Bronchial epithelial cell (primary cell): ENCODE measurements at places on chromosomes 6 and 20. TPM values are rescaled to one million over a fixed set of nuclear protein-coding genes. Genes with fewer than 3 reads are reported as not detected.

GZF1 gene
- 16.6 and 28.0 TPM in 2 replicates for total RNA-seq

MYMX gene
- total RNA-seq: not detected in 2 replicates

TRIM40 gene
- not detected in 2 replicates for total RNA-seq

RIMS1 gene
- under 0.01 and 0.26 TPM in 2 replicates for total RNA-seq

SLC24A3 gene
- total RNA-seq: under 0.01 and 0.26 TPM in 2 replicates

FRK gene
- total RNA-seq: 1.3 and 3.1 TPM in 2 replicates

CEP250 gene
- 15.0 and 21.9 TPM in 2 replicates for total RNA-seq

WFDC10B gene
- not detected in 2 replicates for total RNA-seq

RWDD2A gene
- 1.8 and 2.9 TPM in 2 replicates for total RNA-seq

RAET1E gene
- total RNA-seq: 19.0 and 35.1 TPM in 2 replicates

LTB gene
- not detected in 2 replicates for total RNA-seq

SRSF3 gene
- 200 and 206 TPM in 2 replicates for total RNA-seq

CAPN11 gene
- total RNA-seq: not detected in 2 replicates

CENPW gene
- total RNA-seq: 1.1 and 4.0 TPM in 2 replicates

CRYBG1 gene
- total RNA-seq: 45.0 and 73.2 TPM in 2 replicates

APCDD1L gene
- total RNA-seq: under 0.01 TPM in 1 of 2 replicates, not detected in the other

LINC00237 gene
- not detected in 2 replicates for total RNA-seq

TMEM244 gene
- total RNA-seq: not detected in 2 replicates

HDGFL1 gene
- not detected in 2 replicates for total RNA-seq

BPIFB1 gene
- not detected in 2 replicates for total RNA-seq

CLVS2 gene
- not detected in 2 replicates for total RNA-seq

VAPB gene
- total RNA-seq: 12.9 and 16.3 TPM in 2 replicates

FUT9 gene
- under 0.01 TPM in 1 of 2 replicates, not detected in the other for total RNA-seq

MDC1 gene
- total RNA-seq: 2.4 and 2.7 TPM in 2 replicates

CASP8AP2 gene
- 10.5 and 10.6 TPM in 2 replicates for total RNA-seq

TUBB2B gene
- total RNA-seq: under 0.01 and 2.2 TPM in 2 replicates

HCRTR2 gene
- not detected in 2 replicates for total RNA-seq

MRPL2 gene
- total RNA-seq: 32.8 and 50.3 TPM in 2 replicates

FAM209B gene
- 0.26 TPM in 1 of 2 replicates, not detected in the other for total RNA-seq
